ENCODE measurements at places on chromosomes 12 and 14. TPM values are rescaled to one million over a fixed set of nuclear protein-coding genes. Genes with fewer than 3 reads are reported as not detected.

DNA sequence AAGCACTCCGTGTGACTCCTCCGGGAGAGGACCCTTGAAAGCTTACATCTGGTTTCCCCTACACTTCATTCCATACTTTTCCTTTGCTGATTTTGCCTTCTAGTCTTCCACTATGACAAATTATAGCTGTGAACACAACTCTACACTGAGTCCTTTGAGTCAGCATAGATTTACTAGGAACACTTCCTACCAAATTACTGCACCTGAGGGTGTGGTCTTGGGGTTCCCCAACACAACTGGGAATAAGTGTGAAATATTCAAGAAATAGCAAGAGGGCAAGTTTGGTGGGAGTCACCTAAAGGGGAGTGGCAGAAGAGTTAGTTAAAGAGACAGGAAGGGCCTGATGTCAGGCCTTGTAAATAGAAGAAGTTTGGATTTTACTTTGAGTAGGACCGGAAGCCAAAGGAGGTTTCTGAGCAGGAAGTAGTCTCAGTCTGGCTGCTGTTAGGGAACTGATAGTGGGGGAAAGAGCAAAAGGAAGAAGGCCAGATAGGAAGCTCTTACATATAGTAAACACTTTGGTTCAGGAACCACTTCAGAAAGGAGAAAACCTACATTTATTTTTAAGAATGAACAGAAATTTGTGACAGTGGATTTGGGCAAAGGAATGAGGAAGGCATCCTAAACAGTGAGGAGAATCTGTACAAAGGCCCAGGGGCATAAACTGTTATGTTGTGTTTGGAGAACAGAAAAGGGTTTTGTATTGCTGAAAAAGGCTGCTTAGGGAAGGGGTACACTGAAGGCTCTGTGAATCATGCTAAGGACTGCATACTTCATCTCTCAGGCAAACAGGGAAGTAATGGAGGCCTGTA, 14.2 kb downstream of the SEL1L start:
- no peak for DNase-seq

DNA sequence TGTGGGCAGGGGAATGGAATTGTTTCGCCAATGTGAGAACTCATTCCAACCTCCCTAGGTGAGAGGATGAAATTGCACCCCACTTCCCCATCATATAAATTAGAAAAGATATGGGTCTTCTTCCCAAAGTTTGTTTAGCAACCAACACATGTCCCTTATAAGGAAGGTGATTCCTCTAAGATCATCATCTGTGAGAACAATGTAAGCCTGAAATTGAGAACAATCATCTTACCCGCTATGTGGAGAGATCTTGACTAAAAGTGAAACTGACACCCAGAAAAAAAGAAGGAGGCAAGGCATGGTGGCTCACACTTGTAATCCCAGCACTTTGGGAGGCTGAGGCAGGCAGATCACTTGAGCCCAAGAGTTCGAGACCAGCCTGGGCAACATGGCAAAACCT, 173.2 kb upstream of the HMGA2 start:
- no peak for DNase-seq

DNA sequence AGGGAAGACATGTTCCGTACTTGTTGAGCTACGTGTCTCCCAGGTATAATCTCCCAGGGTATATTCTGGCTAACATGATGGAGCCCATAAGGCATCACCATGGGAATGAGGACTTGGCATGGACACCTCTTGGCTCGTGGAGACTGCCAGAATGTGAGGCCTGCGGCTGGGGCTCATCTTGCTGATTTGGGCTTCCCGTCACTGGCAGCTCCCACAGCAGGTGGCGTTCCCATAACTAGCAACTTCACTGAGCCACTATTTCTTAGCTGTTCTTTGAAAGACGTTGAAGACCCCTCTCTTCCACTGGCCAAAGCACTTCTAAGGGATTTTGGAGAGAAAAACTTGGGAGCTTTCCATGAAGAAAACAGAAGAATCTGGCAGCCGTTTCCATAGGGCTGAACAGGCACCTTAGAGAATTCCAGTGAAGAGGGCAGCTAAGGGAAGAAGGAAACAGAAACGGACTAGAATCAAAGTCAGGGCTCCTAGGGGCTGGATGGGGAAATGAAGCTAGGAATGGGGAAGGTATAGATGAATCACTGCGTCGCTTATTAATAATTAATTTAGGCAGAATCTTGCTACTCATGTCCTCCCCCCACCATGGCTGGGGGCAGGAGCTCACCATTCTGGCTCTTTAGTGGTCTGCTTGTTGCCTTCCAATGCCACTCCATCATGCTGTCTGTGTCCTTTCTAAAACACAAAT, 39.7 kb upstream of the FOS start:
- peak; percentile 41 for DNase-seq

GRCh38 chr14:100777818-100778525, 47.9 kb upstream of the MEG3 start:
- no peak for DNase-seq

GRCh38 chr12:3718100-3718499, 34.8 kb downstream of the CRACR2A start:
- DNase-seq = no peak

- DNase-seq = no peak
Measured at GRCh38 chr14:77986773-77987172, 183.4 kb upstream of the NRXN3 start.

DNA sequence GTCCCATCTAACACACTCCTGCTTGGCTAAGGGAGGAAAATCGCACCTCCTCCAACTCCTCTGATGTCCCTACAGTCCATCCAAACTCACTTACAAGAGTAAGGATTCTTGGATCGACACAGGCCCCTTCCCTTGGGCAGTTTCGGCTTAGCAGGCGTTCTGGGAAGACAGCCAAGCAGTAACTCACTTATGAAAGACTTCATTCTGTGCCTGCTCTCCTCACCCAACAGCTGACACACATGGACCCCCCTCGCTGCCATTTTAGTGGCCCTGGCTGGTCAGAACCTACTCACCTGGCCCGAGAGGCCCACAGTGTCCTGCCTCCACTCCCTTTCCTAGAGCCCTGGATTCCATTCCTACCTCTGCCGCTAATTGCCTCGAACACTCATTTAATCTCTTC, 52.3 kb upstream of the BCL2L14 start:
- no peak for DNase-seq

DNA sequence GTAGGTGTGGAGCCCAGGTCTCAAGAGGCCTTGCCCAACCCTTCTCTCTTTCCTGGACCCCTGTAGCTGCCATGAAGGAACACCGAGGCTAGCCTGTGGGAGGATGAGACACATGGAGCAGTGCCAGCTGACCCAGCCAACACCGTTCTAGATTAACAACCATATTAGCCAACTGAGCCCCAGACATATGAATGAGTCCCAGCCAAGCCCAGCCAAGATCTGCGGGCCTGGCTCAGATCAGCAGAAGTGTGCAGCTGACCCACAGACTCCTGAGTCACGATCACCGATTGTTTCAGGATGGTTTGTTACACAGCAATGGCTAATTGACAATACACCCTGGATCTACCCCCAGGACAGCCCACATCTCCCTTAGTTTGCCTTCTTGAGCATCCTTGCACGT, 82.1 kb downstream of the NTF3 start:
- peak; percentile 11 for DNase-seq

GRCh38 chr14:93736378-93737014, 51.8 kb downstream of the PRIMA1 start:
- DNase-seq = peak; percentile 52

DNA sequence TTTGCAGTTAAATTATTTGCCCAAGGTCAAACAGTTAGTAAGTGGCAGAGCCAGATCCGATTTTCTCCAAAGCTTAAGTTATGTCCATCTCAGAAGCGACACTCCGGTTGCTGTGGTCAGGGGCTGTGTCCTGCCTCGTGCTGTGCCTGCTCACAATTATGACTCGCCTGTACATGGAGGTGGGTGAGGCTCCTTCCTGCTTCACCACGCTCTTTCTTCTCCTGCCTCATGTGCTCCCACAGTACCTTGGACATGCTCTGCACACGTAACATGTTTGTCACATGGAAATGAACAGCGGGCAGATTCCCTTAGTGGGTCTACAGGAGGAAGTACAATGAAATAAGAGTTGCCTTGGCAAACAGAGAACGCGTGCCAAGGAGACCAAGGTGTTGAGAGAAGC, 62.2 kb upstream of the CCND2 start:
- DNase-seq = peak; percentile 21

GRCh38 chr12:116217045-116217735, 60.3 kb downstream of the MED13L start:
- no peak for DNase-seq

GRCh38 chr12:62659453-62660295, 193.0 kb downstream of the MON2 start:
- DNase-seq = peak; percentile 80

GRCh38 chr12:123078120-123078465, 72.8 kb downstream of the PITPNM2 start:
- no peak for DNase-seq

DNA sequence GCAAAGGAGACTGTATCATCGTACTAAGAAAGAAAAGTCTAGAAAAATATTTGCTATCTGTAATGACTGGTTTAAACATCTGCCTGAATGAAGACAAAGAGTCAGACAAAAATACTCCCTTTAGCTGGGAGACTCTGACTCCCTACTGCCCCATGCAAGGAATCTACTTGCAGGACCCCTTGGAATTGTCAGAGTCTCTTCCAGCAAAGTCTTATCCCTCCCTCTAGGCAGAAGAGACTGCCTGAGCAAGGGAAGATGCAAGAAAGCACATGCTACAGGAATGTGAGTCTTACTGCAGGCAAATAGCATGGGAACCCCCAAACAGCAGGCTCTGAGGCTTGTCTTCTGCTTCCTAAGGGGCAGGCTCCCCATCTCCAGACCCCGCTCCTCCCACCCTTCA, 154.0 kb downstream of the KCNA5 start:
- no peak for DNase-seq

- DNase-seq = no peak
Measured at GRCh38 chr12:31929027-31929526, 30.1 kb upstream of the RESF1 start.

- no peak for DNase-seq
Measured at GRCh38 chr14:36365766-36366165, 45.3 kb upstream of the MBIP start.

The HOXC4 gene
- total RNA-seq = not detected

The GPX2 gene
- total RNA-seq = 0.79 TPM

The BBOF1 gene
- 0.66 TPM for total RNA-seq

The KRT71 gene
- not detected for total RNA-seq

The CAPZA3 gene
- not detected for total RNA-seq

Data from H9 (cell line).